CD4-positive, alpha-beta T cell (primary cell): ENCODE measurements at places on chromosomes 16 and 17. TPM values are rescaled to one million over a fixed set of nuclear protein-coding genes. Genes with fewer than 3 reads are reported as not detected.

The FOXN1 gene
- not detected for total RNA-seq

The RPS15A gene
- total RNA-seq = 3,821 TPM

The KCTD13 gene
- total RNA-seq = 43.8 TPM

GRCh38 chr17:68987966-68988365, 32.8 kb upstream of the ABCA8 start:
- no peak for DNase-seq
- H3K4me3 ChIP-seq = no peak overlapping the region
- no peaks in the 10 kb centered on the region for H3K27me3 ChIP-seq
- H3K4me1 ChIP-seq = no peaks in the 10 kb centered on the region
- H3K36me3 ChIP-seq = no peaks in the 10 kb centered on the region

- H3K4me3 ChIP-seq = no peak overlapping the region
- H3K27me3 ChIP-seq = no peaks in the 10 kb centered on the region
- no peak overlapping the region for H3K27ac ChIP-seq
- peaks cover 58% of the 10 kb centered on the region for H3K36me3 ChIP-seq
- peaks cover 56% of the 10 kb centered on the region for H3K4me1 ChIP-seq
- DNase-seq = peak; percentile 64
These were observed 17.2 kb downstream of the SREBF1 start for GRCh38 chr17:17819561-17819995.

DNA sequence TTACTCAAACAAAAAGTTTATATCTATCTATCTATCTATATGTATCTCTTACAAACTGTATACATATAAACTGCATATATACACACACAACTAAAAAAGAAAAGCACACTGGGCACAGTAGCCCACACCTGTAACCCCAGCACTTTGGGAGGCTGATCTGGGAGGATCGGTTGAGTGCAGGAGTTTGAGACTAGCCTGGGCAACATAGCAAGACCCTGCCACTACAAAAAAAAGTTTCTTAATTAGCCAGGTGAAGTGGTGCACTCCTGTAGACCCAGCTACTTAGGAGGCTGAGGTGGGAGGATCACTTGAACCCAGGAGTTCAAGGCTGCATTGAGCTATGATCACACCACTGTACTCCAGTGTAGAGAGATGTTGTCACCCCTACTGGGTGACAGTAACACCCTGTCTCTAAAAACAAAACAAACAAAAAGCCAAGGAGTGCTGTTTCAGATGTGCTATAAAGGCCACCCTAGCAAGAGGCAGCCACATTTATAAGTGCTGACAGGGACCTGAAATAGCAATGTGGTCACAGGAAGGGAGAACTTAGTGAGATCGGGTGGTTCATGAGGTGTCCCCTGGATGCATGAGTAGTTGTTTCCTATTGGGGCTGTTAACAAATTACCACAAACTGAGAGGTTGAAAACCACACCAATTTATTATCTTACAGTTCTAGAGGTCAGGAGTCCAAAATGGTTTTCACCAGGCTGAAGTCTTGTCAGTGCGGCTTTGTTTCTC, 4.8 kb downstream of the CD2BP2 start:
- peaks cover 21% of the 10 kb centered on the region for H3K4me1 ChIP-seq
- peaks cover 39% of the 10 kb centered on the region for H3K36me3 ChIP-seq
- no peak overlapping the region for H3K4me3 ChIP-seq

GRCh38 chr17:42334677-42335076, 46.4 kb downstream of the STAT5A start:
- peaks cover 31% of the 10 kb centered on the region for H3K4me1 ChIP-seq
- H3K4me3 ChIP-seq = no peak overlapping the region
- H3K27ac ChIP-seq = no peak overlapping the region
- DNase-seq = no peak
- no peaks in the 10 kb centered on the region for H3K27me3 ChIP-seq

GRCh38 chr17:58278661-58279015, 2.1 kb downstream of the MPO start:
- H3K27me3 ChIP-seq = no peaks in the 10 kb centered on the region
- no peaks in the 10 kb centered on the region for H3K36me3 ChIP-seq
- DNase-seq = peak; percentile 13
- H3K4me3 ChIP-seq = no peak overlapping the region
- H3K4me1 ChIP-seq = peaks cover 6% of the 10 kb centered on the region

- peak overlapping the region; percentile 80 for H3K27ac ChIP-seq
- H3K4me3 ChIP-seq = peak overlapping the region; percentile 67
- H3K27me3 ChIP-seq = no peaks in the 10 kb centered on the region
- DNase-seq = peak; percentile 73
- no peaks in the 10 kb centered on the region for H3K36me3 ChIP-seq
These were observed 16.0 kb downstream of the SOX8 start for GRCh38 chr16:997440-998051.

GRCh38 chr17:73194514-73195222, 1.8 kb downstream of the COG1 start:
- H3K4me1 ChIP-seq = peaks cover 28% of the 10 kb centered on the region
- no peak for DNase-seq
- H3K27ac ChIP-seq = no peak overlapping the region
- no peaks in the 10 kb centered on the region for H3K27me3 ChIP-seq
- peaks cover 41% of the 10 kb centered on the region for H3K36me3 ChIP-seq

GRCh38 chr17:80485846-80486245, 9.4 kb upstream of the NPTX1 start:
- H3K27ac ChIP-seq = no peak overlapping the region
- no peaks in the 10 kb centered on the region for H3K36me3 ChIP-seq
- H3K4me1 ChIP-seq = no peaks in the 10 kb centered on the region
- DNase-seq = no peak

- peaks cover 99% of the 10 kb centered on the region for H3K36me3 ChIP-seq
- H3K27me3 ChIP-seq = no peaks in the 10 kb centered on the region
- DNase-seq = no peak
- no peak overlapping the region for H3K27ac ChIP-seq
- H3K4me3 ChIP-seq = no peak overlapping the region
- no peaks in the 10 kb centered on the region for H3K4me1 ChIP-seq
These were observed 51.8 kb upstream of the ENDOV start for GRCh38 chr17:80363120-80363515.

- no peak for DNase-seq
- H3K27me3 ChIP-seq = no peaks in the 10 kb centered on the region
- H3K4me1 ChIP-seq = no peaks in the 10 kb centered on the region
- H3K4me3 ChIP-seq = no peak overlapping the region
- no peaks in the 10 kb centered on the region for H3K36me3 ChIP-seq
- H3K27ac ChIP-seq = no peak overlapping the region
These were observed 1023.4 kb upstream of the CDH8 start for GRCh38 chr16:63059676-63060075.

DNA sequence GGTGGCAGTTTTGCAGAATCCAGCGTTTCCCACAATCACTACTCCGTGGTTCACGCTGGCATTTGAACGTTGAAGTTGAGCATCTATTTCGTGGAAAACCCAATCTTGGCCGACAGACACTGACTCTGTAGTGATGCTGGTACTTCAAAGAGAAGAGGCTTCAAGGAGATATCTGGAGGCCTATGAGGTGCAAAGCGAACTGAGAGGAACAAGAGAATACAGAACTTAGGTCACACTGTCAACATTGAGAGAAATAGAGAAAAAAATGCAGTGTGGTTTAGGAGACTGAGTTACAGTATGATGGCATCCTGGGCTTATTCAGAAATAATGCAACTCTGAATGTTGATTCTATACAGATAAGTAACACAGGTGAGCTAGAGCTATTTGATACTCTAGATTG, 16.0 kb downstream of the CCL16 start:
- H3K4me1 ChIP-seq = peaks cover 3% of the 10 kb centered on the region
- DNase-seq = no peak
- no peak overlapping the region for H3K27ac ChIP-seq
- H3K36me3 ChIP-seq = no peaks in the 10 kb centered on the region
- peaks cover 3% of the 10 kb centered on the region for H3K27me3 ChIP-seq

DNA sequence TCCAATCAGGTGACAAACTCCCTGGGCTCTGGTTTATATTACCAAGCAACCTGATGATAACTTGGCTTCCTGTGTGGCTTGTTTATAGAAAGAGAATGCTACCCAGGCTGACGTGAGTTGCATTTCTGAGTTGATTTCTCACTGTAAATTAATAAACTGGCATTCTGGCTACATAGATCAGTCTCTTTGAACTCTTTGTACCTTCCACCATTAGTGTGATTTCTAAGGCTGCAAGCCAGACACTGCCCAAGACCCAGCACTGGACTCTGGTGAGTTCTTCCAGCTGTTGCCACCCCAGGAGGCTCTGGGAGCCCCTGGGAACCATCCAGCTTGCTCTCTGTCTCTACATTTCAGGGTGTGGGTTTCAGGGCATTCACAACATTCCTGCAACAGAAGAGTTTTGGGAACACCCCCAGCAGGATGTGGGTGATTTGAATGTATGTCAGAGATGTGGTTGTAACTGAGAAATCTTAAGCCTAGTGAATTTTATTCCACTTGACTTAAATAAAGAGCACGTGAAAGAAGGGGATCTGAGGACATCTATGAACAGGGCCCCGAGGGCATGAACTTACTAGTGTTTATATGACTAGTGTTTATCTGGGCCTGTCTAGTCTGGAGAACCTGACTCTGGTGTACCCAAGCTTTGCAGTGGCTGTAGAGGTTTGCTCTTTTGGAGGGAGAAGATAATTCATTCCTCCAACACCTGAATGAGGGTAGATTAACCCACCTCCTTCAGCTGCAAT, 30.3 kb upstream of the LRRC37A start:
- H3K27me3 ChIP-seq = no peaks in the 10 kb centered on the region
- peak overlapping the region; percentile 33 for H3K27ac ChIP-seq
- peaks cover 35% of the 10 kb centered on the region for H3K4me1 ChIP-seq
- DNase-seq = peak; percentile 68
- H3K4me3 ChIP-seq = no peak overlapping the region

DNA sequence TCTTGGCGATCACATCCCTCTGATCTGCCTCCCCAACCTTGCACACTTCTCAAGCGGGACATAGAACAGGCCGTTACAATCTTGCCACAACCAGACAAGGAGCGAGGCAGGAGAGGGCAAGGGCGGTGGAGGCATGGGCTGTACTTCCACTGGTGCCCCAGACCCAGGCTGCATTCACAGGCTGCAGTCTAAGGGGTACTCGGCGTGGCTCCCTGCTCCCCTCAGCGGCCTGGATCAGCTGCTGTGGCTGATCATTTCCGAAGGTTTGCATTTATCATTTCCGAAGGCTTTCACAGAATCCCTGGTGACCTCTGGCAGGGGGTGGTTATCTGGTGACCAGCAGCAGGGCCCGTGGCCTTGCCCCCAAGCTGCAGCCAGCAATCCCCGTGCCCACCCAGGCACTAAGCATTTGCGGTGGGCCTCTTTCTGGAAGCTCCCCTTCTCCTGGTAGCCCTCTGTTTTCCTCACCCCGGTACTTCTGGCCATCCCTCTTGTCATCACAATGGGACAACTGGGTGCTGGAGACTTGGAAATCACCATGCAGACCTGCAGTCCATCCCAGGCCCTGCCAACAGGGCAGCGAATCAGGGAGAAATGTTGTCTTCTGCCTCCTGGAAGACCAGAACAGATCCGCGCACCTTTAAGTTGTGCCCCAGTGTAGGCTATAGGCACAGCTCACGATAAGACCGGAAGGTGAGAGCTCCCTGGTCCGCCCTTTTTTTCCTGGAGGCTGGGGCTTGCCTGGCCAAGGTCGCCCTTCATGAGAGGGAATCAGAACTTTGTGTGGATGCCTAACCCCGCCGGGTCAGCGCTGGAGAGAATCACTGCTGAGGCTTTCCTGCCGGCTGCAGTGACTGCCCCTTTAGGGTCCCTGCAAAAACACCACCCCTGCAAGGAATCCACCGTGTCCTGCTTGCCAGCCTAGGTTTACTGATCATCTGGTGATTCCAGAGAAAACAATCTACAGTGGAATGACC, 1739.1 kb downstream of the TP53TG3F start:
- H3K4me3 ChIP-seq = no peak overlapping the region
- H3K36me3 ChIP-seq = no peaks in the 10 kb centered on the region
- no peaks in the 10 kb centered on the region for H3K27me3 ChIP-seq
- DNase-seq = no peak

GRCh38 chr17:7109461-7110322, 4.9 kb downstream of the ASGR2 start:
- peaks cover 9% of the 10 kb centered on the region for H3K4me1 ChIP-seq
- H3K27ac ChIP-seq = no peak overlapping the region
- no peak for DNase-seq
- no peaks in the 10 kb centered on the region for H3K27me3 ChIP-seq
- no peaks in the 10 kb centered on the region for H3K36me3 ChIP-seq

DNA sequence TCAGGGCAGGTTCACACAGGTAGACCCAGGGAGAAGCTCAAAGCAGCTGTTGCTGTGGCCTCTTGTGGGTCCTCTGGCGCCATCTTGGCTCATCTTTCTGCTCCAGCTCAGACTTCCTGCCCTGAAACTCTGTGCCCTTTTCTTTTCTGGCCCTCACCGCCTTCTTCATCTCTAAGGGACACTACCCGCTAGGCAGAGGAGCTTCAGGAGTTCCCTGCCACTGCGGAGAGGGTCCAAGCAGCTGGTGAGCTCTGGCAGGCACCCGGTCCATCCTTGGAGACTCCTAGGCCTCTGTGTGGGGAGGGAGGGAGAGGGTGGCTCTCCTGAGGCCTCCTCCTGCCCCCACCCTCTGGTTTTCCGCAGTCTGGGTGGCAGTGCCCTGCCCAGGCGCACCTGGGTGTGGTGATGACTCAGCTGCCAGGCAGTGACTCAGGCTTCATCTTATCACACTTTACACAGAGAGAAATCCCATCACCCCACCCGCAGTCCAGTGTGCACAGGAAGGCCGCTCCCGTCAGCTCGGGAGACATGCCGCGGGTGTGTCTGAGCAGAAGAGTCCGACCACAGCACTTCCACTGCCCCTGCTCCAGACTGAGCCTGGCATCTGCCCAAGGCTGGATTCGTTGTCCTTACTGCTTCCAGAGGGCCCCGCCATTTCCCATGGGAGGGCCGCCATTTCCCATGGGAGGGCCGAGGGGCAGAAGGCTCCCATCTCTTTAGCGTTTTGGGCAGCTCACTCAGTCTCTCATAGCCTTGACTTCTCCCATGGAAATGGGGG, 7.3 kb downstream of the NT5C start:
- peak; percentile 62 for DNase-seq
- H3K4me3 ChIP-seq = no peak overlapping the region
- H3K27ac ChIP-seq = no peak overlapping the region
- H3K36me3 ChIP-seq = peaks cover 10% of the 10 kb centered on the region
- H3K27me3 ChIP-seq = no peaks in the 10 kb centered on the region
- peaks cover 29% of the 10 kb centered on the region for H3K4me1 ChIP-seq

GRCh38 chr17:13182450-13182849, 164.6 kb upstream of the ELAC2 start:
- H3K4me3 ChIP-seq = no peak overlapping the region
- no peaks in the 10 kb centered on the region for H3K4me1 ChIP-seq
- no peaks in the 10 kb centered on the region for H3K27me3 ChIP-seq
- H3K36me3 ChIP-seq = no peaks in the 10 kb centered on the region
- no peak overlapping the region for H3K27ac ChIP-seq
- DNase-seq = no peak
